ENCODE measurements at places on chromosomes 7 and 10. TPM values are rescaled to one million over a fixed set of nuclear protein-coding genes. Genes with fewer than 3 reads are reported as not detected.

GRCh38 chr7:45293295-45293942, 135.8 kb downstream of the RAMP3 start:
- no peak for DNase-seq

DNA sequence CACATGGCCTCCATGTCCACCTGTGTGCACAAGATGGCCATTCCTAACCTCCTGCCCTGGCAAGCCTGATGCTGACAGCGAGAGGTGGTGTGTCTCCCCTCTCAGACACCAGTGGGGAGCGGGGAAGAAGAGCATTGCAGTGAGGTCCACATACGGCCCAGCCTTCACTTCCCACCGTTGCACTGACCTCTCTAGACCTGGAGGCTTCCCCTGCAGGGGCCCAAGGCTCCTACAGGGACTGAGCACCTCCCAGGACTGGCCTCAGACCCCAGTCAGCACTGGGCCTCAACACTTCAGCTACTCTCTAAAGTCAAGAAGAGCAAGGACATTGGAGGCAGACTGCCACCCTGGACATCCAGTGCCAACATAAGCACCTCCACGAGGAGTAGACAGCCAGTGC, 15.9 kb downstream of the STK32C start:
- DNase-seq, result no peak

DNA sequence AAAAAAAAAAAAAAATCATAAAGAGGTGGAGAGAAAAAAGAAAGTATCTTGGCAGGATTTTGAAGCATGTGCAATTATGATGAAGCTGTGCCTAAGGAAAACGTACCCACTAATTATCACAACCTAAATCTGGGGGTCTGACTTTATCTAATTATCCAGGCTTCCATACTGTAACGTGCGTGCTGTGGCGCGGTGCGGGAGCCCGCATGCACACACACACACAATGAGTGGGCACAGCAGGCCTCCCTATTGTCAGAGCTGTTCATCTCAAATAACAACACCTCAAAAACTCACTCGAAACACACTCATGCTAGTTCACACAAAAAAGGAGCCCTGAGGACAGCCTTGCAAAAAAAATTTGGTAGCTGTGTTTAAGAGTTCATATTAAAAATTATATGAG, 31.9 kb downstream of the BEND7 start:
- DNase-seq, result no peak

Gene CD36
- 260 TPM for polyA plus RNA-seq

Gene ADRA2A
- 3.9 TPM for polyA plus RNA-seq

GRCh38 chr7:109611656-109612055, 1042.0 kb downstream of the DNAJB9 start:
- DNase-seq, result no peak

GRCh38 chr10:48901319-48901718, 38.3 kb downstream of the LRRC18 start:
- DNase-seq, result no peak

- no peak for DNase-seq
Observed at GRCh38 chr10:103417601-103418000, 21.2 kb downstream of the PDCD11 start.

GRCh38 chr7:127233630-127234029, 19.1 kb downstream of the GRM8 start:
- no peak for DNase-seq

Gene ELAPOR2
- 29.3 TPM for polyA plus RNA-seq

DNA sequence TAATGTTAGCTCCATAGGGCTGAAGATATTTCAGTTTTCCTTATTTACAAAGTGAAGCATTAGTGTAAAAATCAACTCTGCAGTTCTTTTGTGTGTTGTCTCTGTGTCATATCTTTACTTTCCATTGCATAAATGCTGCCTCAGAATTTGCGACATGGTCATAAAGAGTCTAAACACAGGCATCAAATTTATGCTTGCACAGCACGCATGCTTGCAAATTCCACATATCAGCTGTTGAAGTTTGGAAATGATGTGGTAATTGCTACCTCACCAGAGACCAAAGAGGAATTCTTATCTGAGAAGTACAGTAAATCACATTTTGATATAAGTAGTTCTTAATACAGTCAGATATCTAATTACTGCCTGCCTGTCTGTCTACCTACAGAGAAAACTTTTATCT, 348.2 kb upstream of the GRM3 start:
- DNase-seq, result no peak

- no peak for DNase-seq
Observed at GRCh38 chr7:27942711-27943110, 202.7 kb downstream of the TAX1BP1 start.

GRCh38 chr7:81811956-81812865, 42.4 kb upstream of the HGF start:
- DNase-seq, result no peak

Gene MPP7
- 6.0 TPM for polyA plus RNA-seq

- no peak for DNase-seq
Observed at GRCh38 chr10:71735709-71736569, 16.4 kb upstream of the C10orf105 start.

Gene CALU
- 296 TPM for polyA plus RNA-seq

- DNase-seq, result no peak
Observed at GRCh38 chr7:158495216-158495615, 92.4 kb downstream of the PTPRN2 start.

- no peak for DNase-seq
Observed at GRCh38 chr10:98959379-98959778, 276.3 kb downstream of the HPSE2 start.

DNA sequence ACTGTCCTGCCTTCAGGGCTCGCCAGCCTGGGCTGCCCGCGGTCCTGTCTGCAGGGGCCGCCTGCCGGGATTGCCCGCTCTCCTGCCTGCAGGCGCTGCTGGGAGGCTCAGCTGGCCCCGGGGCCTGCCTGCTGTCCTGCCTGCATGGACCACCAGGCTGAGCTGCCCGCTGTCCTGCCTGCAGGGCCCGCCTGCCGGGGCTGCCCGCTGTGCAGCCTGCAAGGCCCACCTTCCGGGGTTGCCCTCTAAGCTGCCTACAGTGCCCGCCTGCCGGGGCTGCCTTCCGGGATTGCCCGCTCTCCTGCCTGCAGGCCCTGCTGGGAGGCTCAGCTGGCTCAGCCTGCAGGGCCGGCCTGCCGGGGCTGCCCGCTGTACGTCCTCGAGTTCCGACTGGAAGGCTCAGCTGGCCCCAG, 164.4 kb downstream of the GLRX3 start:
- no peak for DNase-seq

DNA sequence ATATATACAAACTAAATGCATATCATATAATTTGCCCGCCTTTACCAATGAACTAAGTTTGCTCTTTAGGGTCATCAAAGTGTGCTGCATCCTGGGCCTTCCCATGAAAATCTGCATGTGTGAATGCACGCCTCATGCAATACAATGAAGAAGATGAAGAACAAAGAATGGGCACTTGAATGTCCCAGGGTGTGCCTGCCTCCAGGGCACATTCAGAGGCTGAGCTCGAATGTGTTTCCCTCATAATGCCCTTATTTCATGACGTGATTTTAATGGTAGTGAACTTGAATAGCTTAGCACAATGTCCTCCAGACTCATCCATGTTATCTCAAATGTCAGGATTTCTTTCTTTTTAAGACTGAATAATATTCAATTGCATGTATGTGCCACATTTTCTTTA, 824.9 kb downstream of the TNS3 start:
- DNase-seq, result no peak

- DNase-seq, result peak; percentile 38
Observed at GRCh38 chr7:149662591-149663095, 110.7 kb downstream of the ZNF467 start.

Gene SLC29A4
- 26.4 TPM for polyA plus RNA-seq

GRCh38 chr7:5217851-5218331, 27.9 kb downstream of the WIPI2 start:
- DNase-seq, result no peak

- DNase-seq, result no peak
Observed at GRCh38 chr10:103895411-103896186, 22.4 kb downstream of the STN1 start.

- DNase-seq, result no peak
Observed at GRCh38 chr7:101747879-101748345, 69.5 kb upstream of the CUX1 start.

GRCh38 chr10:18214691-18215563, 74.7 kb downstream of the CACNB2 start:
- peak; percentile 64 for DNase-seq

Gene CTAGE15
- 1.0 TPM for polyA plus RNA-seq

Gene TUBAL3
- 0.12 TPM for polyA plus RNA-seq

DNA sequence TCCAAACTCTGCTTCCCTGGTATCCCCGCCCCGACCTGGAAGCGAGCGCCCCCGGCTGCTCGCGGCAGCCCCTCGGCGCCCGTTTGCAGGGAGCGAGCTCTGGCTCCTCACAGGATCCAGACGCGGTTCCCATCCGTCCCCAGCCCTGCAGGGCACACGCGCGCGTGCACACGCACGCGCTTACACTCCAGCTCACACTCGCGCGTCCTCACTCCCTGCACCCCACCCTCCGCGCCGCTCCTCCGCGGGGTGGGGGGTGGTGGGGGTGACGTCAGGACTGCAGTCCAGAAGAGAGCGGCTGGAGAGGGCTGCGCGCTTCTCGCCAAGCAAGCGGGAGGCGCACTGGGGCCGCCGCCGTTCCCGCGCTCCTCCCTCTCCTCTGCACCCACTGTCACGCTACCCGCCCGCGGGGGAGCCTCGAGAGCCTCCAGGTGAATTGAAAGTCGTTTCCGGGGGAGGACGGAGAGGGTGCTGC, 255.6 kb downstream of the OTUD1 start:
- DNase-seq, result peak; percentile 25

Gene GIMAP4
- 19.6 TPM for polyA plus RNA-seq

DNA sequence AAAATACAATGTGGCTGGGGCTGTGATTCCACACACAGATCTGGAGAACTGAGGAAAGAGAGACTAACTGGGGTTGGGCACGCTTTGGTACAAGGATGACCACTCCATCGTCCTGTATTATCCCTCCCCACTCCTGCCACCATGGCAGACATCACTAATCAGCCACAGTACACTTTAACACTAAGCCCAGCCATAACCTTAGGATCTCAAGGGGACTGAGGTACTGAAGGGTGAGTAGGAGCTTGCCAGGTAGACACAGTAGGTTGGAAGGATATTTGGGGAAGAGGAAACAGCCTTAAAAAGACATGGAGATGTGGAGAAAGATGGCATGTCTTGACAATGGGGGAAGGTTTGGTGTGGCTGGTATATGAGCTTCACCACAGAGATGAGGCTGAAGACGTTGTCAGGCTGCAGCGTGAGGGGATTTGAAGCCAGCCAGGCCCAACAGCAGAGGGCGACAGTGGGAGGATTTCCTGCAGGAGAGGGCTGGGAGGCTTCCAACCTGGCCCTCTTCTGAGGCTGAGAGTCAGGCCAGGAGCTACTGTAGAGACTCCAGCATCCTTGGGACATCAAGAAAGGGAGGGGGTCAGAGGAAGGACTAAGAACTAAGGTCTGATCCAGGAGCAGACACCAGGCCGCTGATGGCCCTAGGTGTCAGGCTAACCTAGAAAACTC, 58.6 kb upstream of the COL13A1 start:
- DNase-seq, result no peak

DNA sequence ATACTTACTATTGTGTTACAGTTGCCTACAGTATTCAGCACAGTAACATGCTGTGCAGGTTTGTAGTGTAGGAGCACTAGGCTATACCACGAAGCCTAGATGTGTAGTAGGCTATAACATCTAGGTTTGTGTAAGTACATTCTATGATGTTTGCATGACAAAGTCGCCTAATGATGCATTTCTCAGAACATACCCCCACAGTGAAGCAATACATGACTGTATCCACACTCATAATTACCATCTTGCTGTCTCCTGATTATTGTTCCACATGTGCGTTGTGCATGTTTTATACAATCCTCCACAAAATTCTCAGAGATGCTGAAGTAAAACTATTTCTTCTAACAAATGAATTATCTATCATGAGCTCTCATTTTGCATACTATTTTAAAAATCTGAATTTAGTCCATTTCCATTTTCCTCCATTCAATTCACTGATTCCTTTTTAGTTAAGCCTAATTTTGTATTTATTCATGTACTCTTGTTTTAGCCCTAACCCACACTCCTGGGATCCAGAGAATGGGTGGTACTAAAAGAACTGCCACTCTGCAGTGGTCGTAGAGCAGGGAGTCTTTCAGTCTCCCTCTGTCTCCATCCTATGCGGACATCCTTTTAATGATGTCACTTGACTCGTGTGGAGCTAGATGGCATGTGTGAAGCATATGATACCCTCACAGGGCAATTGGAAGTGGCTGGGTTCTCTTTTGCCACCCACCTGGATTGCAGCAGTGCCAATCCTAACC, 67.6 kb upstream of the CAV2 start:
- DNase-seq, result no peak

GRCh38 chr10:132476146-132477065, 61.2 kb upstream of the INPP5A start:
- DNase-seq, result no peak

GRCh38 chr7:127850195-127850594, 181.0 kb downstream of the LRRC4 start:
- no peak for DNase-seq

DNA sequence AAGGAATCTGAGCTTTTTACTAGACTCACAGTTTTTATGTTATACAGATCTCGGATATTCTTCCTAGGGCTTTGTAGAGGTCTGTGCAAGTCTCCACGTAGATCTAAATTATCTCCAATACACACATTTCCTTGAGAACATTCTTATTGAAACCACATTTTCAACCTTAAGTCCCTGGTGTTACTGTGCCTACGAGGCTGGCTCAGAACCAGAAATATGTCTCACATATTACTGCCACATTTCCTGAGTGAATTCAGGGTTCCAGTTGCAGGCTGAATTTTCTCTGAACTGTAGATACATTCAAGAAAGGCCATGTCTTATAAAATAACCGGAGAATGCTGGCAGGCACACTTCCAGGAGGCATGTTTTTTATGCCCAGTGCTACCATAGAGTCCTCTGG, 46.5 kb downstream of the INHBA start:
- DNase-seq, result no peak

- DNase-seq, result peak; percentile 76
Observed at GRCh38 chr7:105014693-105015389, 836 bp downstream of the KMT2E start.

Gene HOXA2
- 4.5 TPM for polyA plus RNA-seq

GRCh38 chr7:154167807-154168206, 115.6 kb downstream of the DPP6 start:
- no peak for DNase-seq

GRCh38 chr7:8921807-8922206, 488.4 kb downstream of the NXPH1 start:
- no peak for DNase-seq

DNA sequence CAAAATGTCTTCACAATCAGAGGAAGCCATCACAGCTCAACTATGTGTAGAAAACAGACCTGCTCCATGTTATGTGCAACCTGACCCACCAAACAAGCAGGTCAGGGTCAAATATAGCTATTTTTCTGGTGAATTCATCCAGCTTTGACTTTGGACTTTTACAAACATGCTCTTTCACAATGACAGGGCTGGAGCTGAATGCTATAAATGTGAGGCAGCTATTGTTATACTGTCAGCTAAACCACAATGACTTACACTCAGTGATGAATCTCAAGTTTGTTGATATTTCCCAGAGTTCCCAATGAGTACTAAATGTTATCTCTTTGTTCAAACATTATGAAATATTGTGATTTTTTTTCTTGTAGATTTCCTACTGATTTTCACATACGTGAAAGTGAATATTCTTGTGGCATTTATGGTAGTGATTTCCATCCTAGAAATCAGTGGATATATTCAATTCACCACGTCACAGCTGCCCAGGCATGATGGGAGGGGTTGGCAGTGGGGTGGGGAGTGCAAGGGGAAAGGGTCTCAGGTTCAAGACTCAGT, 2.5 kb upstream of the ITIH2 start:
- DNase-seq, result no peak

All from muscle of arm (tissue), 14 donors.